Activated CD4-positive, alpha-beta T cell treated with anti-CD3 and anti-CD28 coated beads, Interleukin-2, amount 50 U/mL, for 16 hours (primary cell): ENCODE measurements at places on chromosomes 2 and 18.

DNA sequence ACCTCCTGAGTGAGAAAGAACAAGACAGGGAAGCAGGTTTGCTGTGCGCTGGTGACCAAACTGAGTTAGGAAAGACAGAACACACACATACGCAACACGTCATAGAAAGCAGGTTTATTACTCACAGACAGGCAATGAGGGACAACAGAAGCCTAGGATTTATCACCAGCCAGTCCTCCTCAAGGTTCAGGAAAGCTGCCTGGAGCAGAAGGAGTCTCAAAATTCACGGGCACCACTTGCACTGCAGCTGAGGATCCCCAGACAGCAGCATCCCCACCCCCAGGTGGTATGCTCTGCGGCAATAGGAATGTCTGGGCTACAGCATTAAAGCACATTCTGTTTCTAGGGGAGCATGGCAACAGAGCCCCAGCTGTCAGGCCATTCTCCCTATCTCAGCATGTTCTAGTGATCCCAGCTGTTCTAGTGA, 284.4 kb upstream of the RGPD4 start:
- DNase-seq, result no peak

DNA sequence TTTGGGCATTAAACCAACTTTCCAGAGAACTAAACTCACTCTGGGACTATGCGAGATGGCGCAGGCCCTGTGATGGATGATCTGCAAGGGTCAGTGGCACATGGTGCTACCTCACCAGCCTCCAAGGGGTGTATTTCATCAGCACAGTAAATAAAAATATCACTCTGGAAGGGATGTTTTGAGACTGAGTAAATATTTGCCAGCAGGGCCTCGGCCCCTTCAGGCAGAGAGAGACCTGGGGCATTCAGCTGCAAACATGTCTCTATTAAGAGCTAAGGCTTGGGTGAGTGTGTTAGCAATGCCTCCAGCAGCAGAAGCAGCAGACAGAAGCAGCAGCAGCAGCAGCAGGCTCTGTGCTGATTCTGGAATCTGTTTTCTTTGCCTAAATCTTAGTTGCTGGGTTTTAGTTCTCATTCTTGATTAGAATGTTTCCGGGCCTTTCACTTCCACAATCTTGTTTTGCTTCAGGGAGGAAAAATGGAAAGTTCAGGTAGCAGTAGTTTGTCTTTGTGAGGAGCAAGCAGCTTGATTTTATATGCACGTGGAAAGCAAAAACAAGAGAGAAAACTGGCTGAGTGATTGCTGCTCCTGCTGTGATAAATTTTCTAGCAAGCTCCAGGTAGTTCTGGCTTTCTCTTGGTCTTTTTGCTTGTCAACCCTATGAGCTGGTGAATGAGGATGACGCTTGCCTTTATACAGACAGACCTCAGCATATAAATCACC, 18.6 kb downstream of the ADCYAP1 start:
- no peak for DNase-seq

DNA sequence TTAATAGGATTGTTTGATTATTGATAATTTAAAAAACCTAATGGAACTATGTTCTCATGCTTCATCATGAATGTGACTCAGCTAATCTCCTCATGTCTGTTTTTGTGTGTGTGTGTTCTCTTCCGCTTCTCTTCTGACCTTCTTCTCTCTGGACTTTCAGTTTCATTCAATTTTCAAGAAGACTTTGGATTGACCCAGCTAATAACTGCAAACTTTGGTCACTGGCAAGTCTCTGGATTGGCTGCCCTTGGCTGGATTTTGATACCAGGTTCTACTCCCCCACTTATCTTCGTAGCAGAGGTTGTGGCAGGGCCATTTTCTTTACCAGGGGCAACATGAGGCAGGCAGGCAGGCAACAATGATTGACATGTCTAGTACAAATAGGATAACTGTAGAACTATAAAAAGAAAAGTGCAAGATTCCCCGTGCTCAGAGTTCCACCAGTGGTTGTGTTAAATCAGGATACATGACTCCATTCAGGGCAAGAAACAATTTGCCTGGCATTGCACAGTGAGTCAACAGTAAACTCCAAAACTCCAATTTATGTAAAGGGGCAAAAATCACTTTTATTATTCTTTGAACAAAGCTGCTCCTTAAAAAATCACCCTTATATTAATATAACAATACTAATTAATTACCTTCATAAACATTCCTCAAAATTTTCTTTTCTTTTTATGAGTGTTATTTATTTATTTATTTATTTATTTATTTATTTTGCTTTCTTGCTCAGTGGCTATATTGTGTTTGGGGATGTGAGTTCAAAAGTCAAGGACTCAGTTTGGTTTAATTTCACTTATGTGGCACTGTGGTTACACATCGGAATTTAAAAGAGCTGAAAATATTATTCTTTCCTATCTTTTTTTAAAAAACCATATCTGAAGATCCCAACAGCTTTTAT, 167.6 kb downstream of the RND3 start:
- no peak for DNase-seq

DNA sequence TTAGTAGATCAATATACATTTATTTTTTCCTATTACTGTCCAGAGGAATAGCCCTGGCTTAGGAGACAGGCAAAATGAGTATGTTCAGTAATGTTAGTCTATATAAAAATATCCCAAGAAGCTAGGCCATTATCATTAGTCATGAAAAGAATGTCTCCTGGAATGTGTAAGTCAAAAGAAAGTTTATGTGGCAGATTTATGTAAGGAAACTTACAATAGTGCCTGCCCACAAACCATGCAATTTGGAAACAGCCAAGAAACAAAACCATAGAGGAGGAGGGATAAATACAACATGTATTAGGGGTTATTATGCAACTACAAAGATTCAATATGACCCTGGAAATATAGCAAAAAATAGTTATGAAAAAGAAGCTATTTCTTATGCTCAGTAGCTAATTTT, 96.3 kb downstream of the NOL4 start:
- no peak for DNase-seq

DNA sequence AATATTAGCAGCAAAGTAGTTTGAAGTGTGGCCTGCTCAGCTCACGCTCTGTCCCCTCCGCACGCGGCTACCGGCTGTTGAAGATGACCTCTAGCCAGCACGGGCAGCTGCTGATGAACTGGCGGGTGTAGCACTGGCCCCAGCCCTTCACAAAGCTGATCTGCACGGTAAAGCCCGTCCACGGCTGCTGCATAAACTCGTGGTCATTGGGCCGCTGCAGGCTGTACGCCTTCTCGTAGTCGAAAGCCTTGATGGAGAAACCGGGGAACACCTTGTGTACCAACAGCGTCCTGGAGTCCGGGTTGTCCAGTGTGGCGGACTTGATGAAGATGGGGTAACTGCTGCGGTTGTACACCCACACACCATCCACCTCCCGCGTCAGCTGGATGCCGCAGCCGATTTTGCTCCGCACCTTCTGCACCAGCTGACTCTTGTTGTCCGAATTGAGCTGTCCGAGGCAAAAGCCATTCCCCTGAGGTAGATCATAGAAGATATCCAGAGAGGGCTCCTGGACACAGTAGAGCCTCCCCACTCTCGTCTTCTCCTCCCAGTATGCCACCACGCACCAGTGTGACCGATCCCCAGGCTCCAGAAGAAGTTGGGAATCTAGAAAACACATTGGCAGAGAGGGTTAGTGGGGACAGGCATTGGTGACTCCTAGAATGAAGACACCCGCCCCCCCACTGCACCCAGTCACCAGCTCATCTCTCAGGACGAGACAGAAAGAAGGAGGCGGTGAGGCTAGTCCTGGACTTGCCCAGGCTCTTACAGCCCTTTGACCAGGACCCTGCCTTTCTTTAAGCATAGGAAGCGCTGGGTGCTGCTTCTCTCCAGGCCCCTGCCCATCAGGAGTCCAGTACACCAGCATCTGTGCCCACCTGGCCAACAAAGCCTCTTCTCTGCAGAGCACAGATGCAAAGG, 29.2 kb downstream of the SMAD7 start:
- no peak for DNase-seq

DNA sequence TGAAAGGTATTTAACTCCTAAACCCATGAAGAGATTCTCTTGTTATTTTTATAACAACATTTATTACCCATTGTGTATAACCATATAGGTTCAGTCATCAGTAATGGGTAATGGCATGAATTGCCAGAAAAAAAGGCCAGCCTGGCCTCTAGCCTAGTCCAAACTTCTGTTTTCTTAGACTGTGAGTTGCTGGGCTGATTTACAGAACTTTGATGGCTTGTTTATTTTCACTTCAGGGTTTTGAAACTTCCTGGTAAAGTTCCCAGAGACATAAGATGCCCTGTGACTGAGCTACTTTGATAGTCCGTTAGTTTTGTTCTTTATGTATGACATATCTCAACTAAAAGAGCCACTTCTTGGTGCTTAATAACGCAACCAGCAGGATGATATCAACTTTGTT, 164.8 kb downstream of the METTL4 start:
- DNase-seq, result no peak

DNA sequence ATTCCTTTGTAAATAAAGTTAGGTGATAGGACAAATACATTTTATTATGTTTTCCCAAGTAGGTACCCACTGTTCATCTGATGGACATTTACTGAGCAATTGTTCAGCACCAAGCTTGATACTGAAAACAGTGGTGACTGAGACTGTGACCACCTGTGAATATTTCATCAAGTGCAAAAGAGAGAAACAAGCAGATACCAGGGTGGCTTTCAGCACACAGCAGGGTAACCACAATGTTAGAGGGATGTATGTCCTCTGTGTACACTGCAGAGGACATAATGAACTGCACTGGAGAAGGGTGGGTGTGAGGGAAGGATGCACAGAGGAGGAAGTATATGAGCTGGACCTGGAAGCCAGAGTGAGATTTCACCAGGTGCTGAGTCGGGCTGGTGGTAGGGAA, 411.8 kb downstream of the RAD51AP2 start:
- DNase-seq, result no peak

GRCh38 chr2:20317197-20317596, 33.4 kb downstream of the PUM2 start:
- DNase-seq, result no peak

GRCh38 chr18:79780547-79780946, 17.2 kb upstream of the KCNG2 start:
- no peak for DNase-seq

DNA sequence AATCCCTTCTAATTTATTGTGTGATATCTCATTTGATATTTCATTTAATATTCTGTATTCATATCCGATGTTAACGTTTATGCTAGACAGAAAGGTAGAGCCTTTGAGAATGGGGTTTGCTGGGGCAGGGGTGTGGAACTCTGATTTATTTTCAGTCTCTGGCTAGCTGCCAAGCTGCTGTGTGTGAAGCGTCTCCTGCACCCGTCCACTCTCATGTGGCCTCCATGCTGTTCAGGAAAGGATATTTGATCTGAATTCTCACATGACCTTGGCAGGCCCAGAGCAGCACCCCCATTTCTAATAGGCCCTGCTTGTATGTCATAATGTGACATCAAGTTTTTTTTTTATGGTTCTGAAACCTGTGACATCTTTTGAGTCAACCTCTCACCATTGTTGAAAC, 1.6 kb downstream of the IL1R1 start:
- no peak for DNase-seq

DNA sequence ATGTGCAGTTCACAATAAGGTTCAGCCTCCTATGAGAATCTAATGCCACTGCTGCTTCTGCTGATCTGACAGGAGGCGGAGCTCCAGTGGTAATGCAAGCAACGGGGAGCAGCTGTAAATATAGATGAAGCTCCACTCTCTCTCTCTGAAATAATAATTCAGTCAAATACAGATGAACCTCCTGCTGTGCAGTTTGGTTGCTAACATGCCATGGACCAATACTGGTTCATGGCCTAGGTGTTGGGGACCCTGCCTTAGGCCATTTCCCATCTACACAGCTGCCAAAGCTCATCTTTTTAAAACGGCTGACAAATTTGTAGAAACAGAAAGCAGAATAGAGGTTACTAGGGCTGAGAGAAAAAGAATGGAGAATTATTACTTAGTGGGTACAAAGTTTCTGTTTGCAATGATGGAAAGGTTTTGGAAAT, 10.7 kb upstream of the HNRNPA3 start:
- no peak for DNase-seq

GRCh38 chr2:203200866-203201265, 38.0 kb upstream of the CYP20A1 start:
- no peak for DNase-seq

- DNase-seq, result no peak
Measured at GRCh38 chr18:6406075-6406909, 8.4 kb downstream of the L3MBTL4 start.

GRCh38 chr18:49249521-49249920, 210.9 kb downstream of the DYM start:
- DNase-seq, result peak; percentile 77

DNA sequence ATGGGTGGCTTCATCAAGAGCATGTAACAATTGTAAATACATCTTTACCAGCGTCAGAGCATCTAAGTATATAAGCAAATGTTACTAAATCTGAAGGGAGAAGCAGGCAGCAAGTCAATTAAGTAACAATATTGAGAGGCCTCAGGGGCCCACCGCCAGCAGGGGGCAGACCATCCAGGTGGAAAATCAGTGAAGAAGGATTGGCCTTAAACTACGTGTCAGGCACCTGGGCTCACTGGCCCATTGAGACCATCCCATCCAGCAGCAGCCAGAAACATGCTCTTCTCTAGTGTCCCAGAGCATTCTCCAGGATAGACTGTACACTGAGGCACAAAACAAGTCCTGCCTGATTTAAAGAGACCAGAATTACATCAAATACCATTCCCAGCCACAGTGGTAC, 96.2 kb upstream of the SNTG2 start:
- DNase-seq, result peak; percentile 48

DNA sequence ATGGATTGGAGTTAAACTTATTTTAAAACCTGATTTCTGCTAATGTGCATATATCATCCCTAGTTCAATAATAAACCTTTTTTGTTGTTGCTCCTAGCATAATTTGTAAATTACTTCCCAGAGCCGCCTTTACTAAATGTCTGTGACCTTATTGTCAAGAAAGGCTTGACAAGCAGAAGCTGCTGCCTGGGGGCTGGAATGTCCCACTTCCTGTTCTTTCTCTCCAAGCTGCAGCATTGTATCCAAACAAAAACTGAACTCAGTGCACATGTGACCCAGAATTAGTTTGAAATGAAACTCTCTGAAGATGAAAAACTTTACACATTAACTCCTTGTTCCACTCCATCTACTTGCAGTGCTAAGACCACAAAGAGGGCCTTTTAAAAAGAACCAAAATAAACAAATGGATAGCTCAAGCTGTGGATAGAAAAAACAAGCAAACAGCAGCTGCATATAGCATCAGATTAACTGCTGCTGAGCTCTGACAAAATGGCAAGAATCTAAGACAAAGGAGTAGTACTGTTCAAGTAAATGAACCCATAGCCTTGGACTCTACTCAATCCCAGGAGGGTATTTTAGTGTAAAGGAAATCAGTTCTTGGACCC, 99.8 kb upstream of the NEUROD1 start:
- no peak for DNase-seq

DNA sequence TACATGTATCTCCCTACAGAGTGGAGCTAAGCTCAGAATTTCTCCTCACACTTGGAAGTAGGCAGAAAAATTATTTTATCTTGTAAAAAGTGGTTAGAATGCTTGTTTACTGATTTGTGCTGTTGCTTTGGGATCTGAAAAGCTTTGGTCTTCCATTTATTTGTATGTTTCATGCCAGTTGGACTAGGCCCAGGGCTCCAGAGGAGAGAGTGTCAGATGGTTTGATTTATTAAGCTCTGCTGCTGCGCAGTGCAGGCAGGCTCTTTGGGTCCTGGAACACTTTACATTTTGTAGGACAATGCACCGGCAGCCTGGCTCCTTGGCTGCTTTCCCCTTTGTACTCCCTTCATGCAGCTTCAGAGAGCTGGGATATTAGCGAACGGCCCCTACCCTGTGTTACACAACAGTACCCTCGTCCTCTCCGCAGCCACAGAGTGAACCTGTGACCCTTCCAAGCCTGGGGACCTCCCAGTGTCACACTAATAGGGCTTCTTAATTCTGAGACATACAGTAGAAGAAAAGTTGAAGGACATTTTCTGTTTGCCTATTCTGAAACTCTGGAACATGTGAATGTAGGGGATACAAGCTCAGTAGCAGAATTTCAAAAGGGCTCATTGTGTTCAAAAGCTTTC, 56.7 kb upstream of the EML6 start:
- DNase-seq, result no peak
